Fibroblast of upper back skin (primary cell): ENCODE measurements at places on chromosomes 12 and 14.
A peak's percentile ranks its signal among the peaks of the same experiment; 100 is the strongest.

DNA sequence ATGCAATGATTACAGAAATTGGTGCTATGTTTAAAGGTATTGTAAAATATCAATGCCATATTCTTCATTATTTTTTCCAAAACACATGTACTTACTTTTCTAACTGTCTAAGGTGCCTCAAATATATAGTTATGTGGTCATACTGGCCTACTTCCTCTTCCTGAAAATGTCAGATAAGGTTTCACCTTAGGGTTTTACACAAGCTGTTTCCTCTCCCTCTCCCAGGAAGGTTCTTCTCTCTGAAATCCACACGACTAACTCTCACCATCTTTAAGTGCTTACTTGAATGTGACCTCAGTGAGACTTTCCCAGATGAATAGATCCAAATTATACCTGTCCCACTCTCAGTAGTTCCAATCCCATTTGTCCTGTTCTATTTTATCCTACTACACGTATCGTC is 11.6 kb upstream of the CLEC4D start:
- DNase-seq, result no peak

DNA sequence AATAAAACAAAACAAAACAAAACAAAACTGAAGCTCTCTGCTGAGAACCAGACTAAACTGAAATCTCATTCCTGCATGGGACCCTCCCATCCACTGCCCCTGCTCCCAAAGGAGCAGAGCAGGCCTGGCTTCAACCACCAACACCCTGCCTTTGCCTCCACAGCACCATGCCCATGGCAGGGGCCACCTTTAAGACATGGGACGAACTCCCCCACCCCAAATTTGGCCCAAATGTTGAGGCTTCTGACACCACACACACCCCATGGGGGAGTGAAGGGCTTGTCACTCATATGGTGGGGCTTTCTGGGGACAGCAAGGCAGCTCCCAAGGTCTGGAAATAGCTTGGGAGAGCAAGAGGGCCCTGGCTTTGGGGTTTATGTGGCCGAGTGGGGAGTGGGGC is 177.2 kb downstream of the KIF26A start:
- DNase-seq, result no peak

DNA sequence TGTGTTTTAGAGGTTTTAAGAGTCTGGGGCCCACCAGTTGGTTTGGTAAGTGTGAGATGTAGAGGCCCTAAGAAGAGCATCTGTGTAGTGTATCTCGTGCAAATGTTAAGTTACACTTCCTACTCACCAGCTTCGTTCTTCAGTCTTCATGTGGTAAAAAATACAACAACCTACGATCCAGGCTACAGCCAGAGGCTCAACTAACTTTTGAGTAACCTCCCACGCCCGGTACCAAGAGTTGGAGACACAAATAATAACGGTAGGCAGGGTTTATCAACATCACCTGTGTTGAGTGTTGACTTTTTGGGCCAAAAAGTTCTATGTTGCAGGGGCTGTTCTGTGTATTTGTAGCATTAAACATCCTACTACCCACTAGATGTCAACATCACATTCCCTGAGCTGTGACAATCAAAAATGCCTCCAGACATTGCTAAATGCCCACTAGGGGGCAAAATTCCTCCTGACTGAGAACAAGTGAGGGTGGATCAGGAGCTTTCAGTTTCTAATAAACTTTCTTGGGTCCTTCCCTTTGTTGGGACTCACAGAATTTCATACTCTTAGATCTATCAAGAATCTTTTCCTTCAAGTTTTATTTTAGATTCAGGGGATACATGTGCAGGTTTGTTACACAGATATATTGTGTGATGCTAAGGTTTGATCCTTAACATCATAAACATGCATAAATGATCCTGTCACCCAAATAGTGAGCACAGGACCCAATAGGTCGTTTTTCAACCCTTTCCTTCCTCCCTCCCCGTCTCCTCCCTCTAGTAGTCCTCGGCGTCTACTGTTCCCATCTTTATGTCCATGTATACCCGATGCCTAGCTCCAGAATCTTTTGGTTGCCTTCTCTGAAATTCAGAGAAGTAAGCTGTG is 94.7 kb downstream of the SLC2A13 start:
- DNase-seq, result peak; percentile 69

DNA sequence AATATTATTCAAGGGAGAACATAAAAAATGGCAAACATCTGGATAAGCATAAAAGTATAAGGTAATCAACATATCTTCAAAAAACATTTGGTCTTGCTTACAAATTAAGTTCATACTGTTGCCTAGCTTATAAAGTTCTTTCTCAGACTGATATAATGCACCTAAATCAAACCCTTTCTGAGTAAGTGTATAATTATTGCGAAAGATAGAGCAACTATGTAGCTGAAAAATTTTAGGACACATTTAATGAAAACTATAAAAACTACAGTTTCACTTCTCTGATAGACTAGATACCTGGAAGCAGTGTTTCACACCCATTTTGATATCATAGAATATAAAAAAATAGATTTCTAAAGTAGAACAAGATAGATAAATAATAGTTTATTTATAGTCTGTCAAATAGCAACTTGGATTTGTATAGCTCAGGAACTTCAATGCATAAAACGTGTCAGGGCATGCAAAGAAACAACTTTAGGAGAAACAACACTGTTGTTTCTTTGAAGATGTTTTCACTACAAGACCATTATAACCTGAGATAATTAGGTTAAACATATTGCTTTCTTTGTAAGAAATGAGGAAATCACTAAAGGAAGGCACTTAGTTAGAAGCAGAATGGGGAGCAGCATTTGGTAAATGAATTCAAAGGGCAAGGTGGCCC is 7.6 kb downstream of the CLECL1 start:
- DNase-seq, result no peak

DNA sequence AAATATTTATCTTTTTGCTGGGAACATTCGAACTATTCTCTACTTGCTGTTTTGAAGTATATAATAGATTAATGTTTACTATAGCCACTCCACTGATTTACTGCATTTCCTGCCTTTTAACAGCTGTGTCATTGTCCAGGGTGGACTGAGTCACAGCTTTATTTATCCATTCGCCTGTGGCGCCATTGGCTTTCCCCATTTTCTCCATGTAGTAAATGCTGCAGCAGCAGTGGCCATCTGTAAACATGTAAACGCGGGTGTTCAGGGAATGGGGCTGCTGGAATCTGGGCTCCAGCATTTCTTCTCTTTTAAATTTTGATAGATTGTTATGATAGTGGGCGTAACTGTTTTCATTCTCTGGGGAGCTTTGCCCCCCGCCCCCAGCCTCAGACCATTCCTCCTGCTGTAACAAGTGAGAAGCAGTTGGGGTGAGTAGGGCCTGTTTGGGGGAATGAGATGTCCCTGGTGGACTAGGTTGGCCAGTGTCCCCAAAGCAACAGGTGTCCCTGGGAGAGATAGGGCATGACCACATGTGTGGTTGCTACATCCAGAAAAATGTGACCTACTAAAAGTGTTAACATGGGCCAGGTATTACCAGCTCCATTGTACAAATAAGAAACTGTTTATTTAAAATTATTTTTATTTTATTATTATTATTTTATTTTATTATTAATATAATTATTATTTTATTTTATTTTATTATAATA is 32.9 kb downstream of the RIN3 start:
- DNase-seq, result no peak

GRCh38 chr14:22546722-22547071 is 42.3 kb downstream of the DAD1 start:
- DNase-seq, result no peak
